Midbrain (tissue), 1 donor: ENCODE measurements at places on chromosomes 11 and 22.

GRCh38 chr11:74388678-74389327 lies 9.4 kb downstream of the PGM2L1 start:
- DNase-seq: peak; percentile 84

DNA sequence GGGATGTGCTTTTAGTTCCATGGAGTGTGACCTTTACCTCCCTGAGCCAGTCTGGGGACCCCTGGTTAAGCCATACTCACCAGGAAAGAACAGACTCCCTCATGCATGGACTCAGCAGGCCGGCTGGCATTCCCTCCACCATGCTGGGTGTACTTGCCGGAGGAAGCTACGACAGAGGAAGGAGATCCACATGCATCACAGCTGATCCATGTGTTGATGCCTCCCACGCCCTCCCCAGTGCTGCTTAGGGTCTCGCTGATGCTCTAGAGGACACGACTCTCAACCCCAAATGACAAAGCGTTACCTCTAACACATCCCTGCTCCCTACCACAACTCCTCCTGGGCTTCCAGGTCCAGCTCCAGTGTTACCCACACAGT lies 39.8 kb downstream of the GAB4 start:
- DNase-seq: no peak

DNA sequence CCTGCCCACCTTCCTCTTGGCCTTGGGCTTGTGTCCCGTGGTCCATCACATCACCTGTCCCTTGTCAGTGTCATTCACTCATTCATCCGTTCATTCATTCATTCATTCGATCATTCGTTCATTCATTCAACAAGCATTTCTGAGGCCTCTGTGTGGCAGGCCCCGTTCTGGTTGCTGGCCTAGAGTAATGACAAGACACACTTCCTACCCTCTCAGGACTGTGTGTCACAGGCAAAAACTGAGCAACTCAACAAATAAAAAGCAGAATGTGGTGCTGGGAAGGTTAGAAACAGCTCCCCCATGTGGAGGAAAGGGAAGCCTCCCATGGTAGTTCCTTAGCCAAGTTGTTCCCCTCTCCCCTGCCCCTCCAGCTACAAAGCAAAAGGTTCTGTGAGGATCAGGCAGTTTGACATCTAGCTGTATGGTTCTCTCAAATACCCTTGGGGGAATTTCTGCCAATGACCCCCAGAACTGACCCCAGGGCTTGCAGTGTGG lies 1.6 kb upstream of the OMP start:
- no peak for DNase-seq

DNA sequence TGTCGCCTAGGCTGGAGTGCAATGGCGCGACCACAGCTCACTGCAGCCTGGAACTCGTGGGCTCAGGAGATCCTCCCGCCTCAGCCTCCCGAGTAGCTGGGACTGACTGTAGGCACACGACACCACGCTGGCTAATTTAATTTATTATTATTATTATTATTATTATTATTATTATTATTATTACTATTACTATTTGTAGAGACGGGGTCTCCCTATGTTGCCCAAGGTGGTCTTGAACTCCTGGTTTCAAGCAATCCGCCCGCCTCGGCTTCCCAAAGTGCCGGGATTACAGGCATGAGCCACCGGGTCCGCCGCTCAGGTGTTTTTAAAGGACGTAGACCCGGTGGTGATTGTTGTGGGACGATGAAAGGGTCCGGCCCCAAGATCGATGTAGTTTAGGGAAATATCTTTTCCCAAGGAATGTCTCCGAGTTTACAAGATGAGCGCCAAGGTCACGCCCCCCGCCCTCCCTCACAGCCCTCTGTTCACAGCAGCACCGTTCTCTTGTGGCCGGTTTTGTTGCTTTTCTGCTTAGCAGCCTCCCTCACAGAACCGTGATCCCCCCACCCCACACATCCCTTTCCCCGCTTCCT lies 728 bp upstream of the POGLUT3 start:
- DNase-seq: no peak

GRCh38 chr11:134537296-134537695 lies 125.3 kb upstream of the B3GAT1 start:
- DNase-seq: no peak

GRCh38 chr11:35487532-35488078 lies 37.8 kb downstream of the PAMR1 start:
- peak; percentile 20 for DNase-seq

DNA sequence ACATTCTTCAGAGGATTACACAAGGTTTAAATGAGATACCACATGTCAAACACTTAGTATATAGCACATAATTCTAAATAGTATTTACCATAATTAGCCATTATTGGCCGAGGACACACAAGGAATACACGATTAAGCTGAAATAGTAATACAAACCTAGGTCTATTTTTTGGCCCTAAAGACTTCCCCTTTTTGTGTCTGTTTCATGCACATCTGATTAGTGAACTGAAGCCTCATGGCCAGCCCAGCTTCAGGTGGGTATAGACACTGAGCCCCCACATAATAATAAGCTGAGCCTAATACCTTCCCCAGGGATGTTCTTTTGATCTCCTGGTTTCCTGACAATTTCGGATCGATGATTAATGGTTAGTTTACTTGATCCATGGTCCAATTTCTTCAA lies 2.1 kb downstream of the GLYATL1B start:
- DNase-seq: no peak

GRCh38 chr22:25420471-25420924 lies 144.0 kb upstream of the GRK3 start:
- DNase-seq: no peak

DNA sequence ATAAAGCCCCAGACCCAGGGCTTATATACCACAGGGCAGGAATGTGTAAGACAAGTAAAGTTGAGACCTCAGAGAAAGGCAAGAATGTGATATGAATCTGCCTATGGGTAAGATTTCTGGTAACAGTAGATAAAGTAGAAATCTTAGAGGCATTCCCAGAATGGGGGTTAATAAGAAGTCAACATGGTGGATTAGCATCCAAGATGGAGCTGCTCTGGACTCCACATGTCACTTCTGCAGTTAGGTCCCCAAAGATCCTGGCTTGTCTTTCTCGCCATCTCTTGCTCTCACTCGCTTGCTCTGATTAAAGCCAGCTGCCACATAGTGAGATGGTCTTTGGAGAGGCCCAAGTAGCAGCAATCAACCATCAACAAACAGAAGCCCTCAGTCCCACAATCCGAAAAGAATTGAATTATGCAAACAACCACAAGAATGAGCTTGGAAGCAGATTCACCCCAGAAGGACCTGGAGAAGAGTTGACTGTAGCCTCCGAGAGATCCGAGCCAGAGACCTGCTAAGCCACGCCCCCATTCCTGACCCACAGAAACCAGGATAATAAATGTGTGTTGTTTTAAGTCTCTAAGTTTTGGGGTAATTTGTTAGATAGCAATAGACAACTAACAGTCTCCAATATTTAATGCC lies 5.4 kb upstream of the C11orf86 start:
- DNase-seq: no peak

- DNase-seq: no peak
Measured at GRCh38 chr11:118106789-118107335, 20.1 kb upstream of the SMIM35 start.

DNA sequence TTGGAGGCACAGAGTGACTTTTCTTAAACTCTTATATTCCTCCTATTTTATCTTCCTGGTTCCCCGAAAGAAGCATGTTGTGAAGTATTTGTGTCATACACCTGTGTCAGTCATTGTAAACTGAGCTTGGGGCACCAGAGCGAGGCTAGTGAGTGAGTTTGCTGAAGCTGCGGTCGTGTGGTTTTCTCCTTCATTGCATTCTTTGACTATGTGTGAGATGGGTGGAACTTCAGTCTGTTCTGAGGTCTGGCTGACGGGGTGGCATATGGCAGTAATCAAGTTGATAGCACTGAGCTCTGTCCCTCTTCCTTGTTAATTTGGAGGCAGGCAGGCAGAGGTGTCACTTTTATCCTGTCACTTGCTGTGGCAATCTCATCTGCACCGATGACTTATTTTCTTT lies 4.2 kb downstream of the VPS26B start:
- no peak for DNase-seq

GRCh38 chr22:40196628-40197360 lies 19.1 kb downstream of the TNRC6B start:
- DNase-seq: no peak

DNA sequence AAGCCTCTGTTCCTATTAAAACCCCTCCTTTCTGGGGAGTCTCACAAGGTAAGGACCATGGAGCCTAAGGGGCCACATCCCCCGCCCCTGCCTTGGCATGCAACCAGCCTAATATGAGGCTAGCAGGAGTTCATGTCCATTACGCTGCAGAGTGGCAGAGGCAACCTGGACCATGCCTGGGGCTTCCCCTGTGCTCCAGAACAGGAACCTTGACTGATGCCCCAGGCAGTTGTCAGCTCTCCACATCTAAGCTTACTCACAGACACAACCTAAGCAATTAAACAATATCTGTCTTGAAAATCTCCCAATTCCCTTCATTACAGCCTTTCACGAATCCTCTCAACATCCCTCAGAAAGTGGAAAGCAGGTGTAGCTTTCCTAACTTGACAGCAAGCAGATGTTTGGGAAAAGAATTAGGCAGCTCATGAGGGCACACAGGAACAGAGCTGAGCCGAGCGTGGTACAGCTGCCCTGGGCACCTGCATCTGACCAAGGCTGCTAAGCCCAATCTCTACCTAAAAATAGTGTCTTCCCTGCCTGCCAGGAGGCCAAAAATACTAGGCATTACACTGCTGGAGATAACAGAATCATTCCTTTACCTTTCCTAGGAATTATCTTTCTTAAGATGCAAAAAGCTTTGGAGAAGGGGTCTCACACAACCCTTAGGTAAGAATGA lies 20.8 kb downstream of the C11orf71 start:
- DNase-seq: no peak

DNA sequence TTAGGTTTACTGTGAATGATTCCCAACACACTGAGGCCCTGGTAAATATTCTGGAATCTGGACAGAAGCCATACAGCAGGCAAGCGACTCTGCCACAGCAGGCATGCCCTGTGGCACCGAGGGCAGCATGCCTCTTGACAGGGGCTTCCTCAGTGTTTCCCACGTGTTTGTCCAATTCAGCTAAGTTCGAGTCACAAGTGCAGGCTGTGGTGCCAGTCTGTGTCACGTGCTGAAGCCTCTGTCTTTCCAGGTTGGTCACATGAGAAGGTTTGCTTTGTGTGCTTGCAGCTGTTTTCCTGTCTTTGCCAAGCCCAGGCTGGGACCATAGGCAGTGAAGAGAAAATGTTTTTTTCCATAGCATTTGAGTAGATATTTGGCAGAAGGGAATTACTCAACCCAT lies 2.4 kb upstream of the PPFIBP2 start:
- peak; percentile 71 for DNase-seq

GRCh38 chr11:124861670-124862069 lies 3.6 kb upstream of the ROBO3 start:
- no peak for DNase-seq

DNA sequence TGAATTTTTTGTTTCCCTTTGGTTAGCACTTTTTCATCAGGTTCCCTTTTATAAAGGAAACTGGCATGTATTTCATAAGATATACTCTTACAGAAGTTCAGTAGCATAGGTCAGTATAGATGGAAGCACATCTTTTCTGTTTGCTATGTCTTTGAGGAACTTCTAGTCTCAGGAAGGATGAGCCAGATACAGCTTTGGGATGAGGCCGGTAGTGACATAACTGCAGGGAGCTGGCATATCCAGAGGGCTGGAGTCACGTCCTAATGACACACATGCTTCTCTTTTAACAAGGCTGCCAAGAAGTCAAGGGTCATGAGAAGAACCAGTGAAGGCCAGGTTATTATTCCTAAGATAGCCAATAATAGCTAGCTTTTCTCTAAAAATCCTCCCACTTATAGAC lies 33.3 kb upstream of the ADSL start:
- DNase-seq: no peak

DNA sequence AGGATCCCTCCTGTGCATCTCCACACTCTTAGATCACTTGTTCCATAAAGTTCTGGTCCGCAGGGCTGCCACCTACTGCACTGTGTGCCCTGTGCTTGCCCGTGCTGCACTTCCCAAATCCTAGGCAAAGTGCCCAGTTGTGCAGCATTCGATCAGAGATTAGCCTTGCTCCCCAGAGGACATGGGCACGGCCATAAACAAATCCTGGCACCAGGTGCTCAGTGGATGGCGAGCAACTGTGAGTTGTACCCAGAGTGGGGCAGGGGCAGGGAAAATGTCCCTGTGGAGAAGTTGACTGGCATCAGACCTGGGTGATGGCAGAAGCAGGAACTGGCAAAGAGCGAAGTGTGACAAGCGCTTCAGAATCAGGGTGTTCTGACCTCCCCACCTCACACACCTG lies 4.7 kb downstream of the FADS2 start:
- no peak for DNase-seq

GRCh38 chr11:2826679-2827056 lies 58.9 kb downstream of the CDKN1C start:
- no peak for DNase-seq

DNA sequence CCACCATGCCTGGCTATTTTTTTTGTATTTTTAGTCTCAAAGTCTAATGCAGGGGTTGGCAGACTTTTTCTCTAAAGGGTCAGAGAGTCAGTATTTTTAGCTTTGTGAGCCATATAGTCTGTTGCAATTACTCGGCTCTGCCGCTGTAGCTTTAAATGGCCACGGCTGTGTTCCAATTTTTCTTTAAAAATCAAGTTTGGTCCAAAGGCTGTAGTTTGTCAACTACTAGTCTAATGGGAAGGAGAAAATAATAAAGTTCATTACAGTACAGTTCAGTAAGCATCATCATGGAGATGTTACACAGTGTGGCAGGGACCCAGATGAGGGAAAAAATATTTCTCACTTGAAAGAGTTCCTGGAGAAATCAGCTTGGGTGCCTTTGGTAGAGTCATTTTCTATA lies 107.6 kb downstream of the CSNK2A3 start:
- no peak for DNase-seq

GRCh38 chr22:18991821-18992442 lies 55.8 kb upstream of the PRODH start:
- DNase-seq: no peak

GRCh38 chr11:91396236-91397133 lies 828.1 kb upstream of the FAT3 start:
- no peak for DNase-seq

DNA sequence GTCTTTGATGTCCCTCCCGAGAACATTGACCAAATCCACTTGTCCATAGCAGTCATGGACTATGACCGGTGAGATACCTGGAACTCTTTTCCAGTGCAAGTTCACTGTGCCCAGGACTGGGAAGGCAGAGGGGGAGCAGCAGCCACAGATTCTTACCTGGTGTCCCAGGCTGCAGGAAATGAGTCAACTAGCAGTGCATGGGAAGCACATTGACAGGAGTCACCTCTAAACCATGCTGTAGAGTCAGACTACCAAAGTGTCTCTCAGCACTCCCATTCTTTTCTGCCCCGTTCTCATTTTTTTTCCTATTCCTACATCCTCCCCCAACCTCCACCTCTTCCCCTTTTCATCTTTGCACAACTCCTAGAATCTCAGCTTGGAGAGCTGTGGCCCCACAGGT lies 67.2 kb upstream of the OLFML1 start:
- DNase-seq: no peak

DNA sequence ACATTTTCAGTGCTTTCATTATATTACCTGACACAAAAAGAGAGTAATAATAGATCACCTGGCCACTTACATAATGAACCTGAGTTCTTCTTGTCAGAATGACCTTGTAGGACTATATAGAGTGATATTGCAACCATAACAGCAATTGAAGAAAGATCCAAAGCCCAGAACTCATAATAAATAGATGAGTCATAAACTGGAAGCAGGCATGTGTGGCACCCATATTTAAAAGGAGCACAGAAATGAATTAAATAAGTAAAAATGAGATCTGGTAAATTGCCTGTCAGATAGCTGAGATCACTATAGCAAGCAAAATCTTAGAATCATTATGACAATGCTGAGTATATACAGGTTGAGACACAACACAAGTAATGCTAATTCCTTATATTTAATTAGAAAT lies 331.8 kb downstream of the AASDHPPT start:
- no peak for DNase-seq
